Activated gamma-delta T cell treated with Interleukin-2 at 50 U/mL for 16 hours (primary cell): ENCODE measurements at places on chromosomes 3 and 15.

- no peak for DNase-seq
Measured at GRCh38 chr3:62361261-62361660, 12.1 kb downstream of the FEZF2 start.

- DNase-seq: no peak
Measured at GRCh38 chr3:79586232-79586631, 181.6 kb downstream of the ROBO1 start.

GRCh38 chr3:122004107-122004506, 17.9 kb downstream of the ILDR1 start:
- DNase-seq: no peak

- DNase-seq: no peak
Measured at GRCh38 chr3:43854283-43854682, 163.5 kb downstream of the ABHD5 start.

GRCh38 chr3:167330993-167331785, 48.9 kb downstream of the ZBBX start:
- DNase-seq: no peak

- DNase-seq: peak; percentile 78
Measured at GRCh38 chr3:67654099-67654843, at the start of gene SUCLG2. Gene SUCLG2 (minus strand): TSS chr3:67654612. CDS start chr3:67654586, 26 bp downstream.
